ENCODE measurements at places on chromosomes 5 and 9.

GRCh38 chr9:27353474-27354229, 56.7 kb upstream of the EQTN start:
- DNase-seq: no peak

DNA sequence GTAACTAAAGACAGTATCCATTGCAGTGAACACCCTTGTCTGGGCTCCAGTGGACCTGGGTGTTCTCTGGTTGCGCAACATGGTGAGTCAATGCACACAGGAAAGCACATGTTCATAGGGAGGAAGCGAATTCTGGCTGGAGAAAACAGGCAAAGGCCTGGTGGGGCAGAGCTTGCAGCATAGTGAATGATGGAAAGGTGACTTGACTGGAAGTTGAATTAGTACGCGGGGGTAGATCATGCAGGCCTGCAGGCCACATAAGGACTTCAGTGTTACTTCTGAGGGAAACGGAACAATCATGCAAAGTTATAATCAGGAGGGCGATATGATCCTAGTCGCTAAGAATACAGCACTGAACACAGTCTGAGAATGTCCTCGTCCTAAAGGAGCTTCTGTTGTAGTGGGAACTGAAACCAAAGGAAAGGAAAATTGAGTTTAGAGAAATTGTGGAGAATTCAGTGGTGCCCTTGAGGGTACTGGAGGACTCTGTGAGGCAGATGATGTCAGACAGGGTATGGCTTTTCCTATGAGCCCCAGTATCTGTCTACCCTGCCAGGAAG, 71.9 kb upstream of the RANBP3L start:
- DNase-seq: no peak

GRCh38 chr9:36486933-36487481, 85.7 kb upstream of the MELK start:
- DNase-seq: no peak

- DNase-seq: no peak
Observed at GRCh38 chr9:7147121-7148090, 389.6 kb downstream of the KDM4C start.

DNA sequence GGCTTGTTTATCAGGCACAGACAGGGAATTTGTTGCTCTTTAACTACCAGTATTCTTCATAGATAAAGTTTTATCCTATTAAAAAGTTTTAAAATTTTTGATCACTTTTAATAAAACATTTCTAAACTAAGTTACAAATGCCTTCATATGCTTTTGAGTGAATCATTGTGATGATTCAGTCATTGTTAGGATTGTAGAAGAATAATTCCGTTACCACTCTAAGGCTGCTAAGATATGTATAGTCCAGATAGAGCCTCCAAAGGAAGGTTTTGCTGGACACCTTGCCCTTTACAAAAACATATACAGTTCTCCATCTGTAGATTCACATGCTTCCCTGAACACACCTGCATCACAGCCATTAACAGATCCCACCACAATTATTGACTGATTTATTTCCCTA, 233.7 kb downstream of the SPOCK1 start:
- DNase-seq: no peak

DNA sequence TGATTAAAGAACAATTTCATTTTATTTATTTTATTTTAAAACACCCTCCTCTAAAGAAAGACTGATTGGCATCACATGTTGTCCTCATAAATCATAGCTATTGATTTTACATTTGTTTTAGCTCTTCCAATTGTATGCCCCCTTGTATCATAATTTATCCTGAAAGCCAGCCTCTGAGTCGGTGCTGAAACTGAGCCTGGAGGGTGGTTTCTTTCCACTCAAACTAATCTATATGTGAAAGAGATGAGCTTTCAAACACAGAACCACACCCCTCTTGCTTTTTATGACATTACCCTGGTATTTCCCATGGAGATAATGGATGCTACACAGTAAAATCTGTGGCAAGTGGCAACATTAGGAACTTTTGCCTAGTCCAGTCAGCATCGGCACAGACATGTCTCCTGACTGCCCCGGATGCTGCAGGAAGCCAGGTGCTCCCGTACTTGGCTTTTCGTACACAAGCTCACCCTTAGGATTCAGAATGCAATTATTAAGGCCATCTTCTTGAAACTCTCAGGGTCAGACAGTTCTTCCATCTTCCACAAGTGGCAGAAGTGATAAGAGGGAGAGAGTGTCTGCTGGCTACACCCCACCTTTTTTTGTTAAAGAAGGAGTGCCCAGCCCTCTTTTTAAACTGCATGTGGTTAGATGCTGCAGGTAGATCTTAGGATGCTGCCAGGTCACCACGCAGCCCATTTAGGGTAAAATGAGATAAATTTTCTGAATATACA, 91.1 kb downstream of the SNCAIP start:
- DNase-seq: no peak

Data from cortex of kidney (tissue), 1 donor.